RPMI7951 (cell line): ENCODE measurements at places on chromosomes 11 and 22. TPM values are rescaled to one million over a fixed set of nuclear protein-coding genes. Genes with fewer than 3 reads are reported as not detected.
A peak's percentile ranks its signal among the peaks of the same experiment; 100 is the strongest.

- no peak for DNase-seq
Measured at GRCh38 chr11:18699848-18700261, 1.3 kb downstream of the TMEM86A start.

DNA sequence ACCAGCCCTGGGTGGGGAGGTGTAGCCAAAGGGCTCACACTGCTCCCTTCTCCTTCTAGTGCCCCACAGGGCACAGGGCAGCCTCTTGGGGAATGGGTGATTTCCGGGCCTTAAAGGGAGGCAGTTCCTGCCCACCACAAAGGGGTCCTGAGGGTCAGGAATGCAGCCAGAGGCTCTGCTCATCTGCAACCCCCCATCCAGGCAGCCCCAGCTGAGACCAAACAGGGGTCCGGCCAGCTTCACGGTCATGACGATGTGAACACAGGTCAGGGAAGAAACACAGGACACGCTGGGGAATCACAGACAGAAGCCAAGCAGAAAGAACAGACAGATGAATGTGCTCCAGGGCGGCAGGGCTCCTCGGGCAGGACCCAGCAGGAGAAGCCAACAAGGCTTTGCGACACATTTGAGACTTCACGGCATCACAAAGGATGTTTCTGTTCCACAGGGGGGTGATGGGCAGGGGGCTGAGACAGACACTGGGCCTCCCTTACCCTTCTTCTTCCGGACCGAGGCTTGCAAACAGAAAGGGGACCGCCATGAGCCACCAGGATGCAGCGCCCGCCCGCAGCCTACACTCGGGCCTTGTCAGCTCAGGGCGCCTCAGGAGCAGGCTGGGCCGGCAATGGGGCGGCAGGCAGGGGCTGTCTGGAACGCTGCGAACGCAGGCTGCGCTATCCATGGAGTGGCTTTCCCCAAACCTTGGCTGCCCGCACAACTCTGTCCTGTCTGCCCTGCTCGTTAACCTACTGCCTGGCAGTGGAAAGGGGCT, 101.9 kb downstream of the CTTN start:
- DNase-seq = no peak

DNA sequence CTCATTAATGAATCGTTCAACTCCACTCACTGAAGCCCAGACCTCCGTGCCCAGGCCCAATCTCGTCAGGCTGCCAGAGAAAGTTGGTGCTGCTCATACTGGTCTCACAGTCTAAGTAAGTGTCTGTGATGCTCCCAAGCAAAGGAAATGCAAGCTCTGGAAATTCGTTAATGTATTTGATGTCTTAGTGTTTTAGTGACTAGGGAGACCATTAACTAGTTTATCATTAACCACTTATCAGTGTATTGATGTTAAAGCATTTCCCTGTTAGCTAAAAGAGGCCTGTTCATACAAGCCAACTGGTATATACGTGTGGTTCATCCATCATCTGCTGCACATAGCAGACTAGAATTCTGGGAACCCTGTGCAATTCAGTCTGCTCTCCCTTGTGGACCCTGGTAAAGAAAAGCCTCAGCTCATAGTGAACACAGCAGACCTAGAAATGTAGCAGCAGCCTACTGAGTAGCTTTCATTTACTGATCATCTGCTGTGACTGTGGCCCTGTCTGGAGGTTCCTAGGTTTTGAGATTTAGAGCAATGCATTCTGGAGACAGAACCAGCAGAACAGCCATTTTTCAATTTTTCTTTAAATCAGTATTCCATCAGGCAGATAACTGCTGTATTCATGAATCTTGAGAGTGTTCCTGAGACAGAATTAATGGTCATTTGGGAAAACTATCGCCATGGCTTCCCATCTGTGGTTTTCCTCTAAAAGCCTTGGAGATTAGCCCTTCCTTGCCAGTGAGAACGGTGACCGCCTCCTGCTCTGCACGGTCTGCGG, 15.7 kb upstream of the AIFM3 start:
- DNase-seq = no peak

DNA sequence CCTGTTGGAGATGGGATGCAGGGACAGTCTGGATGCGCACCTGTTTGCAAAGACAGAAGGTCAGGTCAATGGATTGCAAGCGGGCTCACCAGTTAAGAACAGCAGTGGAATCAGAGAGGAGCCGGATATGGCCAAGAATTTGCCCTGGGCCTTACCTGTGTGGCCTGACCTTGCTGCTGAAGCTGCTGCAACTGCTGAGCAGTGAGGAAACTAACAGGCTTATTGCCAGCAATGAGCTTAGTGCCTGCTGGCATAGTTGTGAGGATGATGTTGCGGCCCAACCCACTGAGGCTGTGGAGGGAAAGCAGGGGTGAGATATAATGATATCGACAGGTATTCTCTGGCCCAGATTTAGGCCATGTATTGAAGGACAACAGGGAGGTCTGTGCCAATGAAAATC, 30.6 kb downstream of the NFRKB start:
- DNase-seq = no peak

DNA sequence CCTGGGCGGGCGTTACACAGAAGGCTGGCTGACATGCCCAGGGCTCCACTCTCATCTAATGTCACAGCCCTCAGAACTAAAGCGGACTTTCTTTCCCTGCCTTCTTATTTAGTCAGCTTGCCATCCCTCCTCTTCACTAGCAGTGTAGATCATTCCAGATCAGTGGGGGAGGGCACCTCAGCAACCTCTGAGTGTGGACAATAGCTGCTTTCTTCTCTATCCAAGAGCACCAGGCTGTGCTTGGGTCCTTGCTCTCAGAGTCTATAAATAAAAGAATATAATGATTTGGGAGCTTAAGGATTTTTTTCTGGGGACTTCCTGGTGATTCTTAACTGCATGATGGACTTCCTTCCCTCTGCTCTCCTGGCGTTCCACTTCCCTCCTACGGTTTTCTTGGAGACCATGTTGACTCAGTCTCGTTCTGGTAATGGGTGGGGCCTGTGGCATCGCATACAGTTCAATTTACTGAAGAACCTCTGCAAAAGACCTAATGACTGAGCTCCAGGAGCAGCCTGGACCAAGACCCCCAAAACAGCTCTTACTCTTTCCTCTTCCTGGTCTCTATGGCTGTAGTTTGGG, 2.9 kb upstream of the HMBS start:
- no peak for DNase-seq

- no peak for DNase-seq
Measured at GRCh38 chr11:87417951-87418350, 380.2 kb downstream of the TMEM135 start.

- DNase-seq = no peak
Measured at GRCh38 chr22:48696371-48696770, 1131.3 kb downstream of the BRD1 start.

DNA sequence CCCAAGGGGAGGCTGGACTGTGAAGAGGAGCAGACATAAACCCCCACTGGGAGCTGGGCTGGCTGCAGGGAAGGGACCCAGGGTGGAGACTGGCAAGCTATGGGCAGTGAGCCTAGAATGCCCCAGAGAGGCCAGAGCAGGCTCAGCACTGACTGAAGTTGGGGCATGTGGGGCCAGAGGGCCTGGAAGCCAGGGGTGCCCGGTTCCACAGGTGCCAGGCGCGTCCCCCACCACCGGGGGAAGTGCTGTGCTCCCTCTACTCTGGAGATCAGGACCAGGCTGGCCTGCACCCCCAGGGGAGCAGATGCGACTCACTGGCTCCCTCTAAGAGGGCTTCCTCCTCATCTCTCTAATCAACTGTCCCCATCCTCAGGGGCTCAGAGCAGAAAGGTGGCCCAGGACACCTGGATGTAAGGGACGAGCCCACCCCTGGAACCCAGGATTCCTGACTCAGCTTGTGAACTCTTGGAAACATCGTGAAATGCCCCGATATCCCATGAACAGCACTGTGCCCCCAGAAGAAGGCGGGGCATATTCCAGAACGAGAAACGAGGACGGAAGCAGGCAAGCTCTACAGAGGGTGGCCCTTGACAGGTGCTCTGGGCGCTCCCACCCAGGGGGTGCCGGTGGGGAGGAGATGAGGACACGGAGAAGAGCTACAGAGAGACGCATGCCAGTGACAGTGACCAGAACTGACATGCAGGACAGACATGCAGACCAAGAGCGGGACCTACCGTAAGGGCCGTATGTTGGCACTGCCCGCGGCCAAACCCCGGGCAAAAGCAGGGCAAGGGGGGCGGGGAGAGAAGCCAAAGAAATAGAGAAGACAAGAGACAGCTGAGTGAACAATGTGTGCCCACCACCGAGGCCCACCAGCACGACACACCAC, 20.4 kb downstream of the MAFF start:
- DNase-seq = no peak

GRCh38 chr11:28702871-28703270, 594.7 kb downstream of the METTL15 start:
- no peak for DNase-seq

DNA sequence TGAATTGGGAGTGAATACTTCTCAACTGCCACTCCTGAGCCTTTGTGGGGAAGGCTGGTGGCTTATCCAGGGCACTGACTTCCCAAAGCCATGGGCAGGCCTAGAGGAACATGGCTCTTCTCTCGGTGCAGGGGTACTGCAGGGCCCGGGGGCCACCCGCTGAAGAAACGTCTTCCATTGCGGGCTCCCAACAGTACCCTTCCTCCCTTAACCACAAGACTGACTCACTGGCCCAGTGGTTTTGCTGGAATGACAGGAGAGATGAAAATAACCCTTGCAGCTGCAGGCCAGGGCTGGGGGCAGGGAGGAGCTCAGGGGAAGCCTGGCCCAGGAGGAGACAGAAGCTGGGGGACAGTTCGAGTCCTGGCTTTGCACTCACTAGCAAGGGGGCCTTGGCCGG, 13.5 kb downstream of the TXN2 start:
- DNase-seq = peak; percentile 98

DNA sequence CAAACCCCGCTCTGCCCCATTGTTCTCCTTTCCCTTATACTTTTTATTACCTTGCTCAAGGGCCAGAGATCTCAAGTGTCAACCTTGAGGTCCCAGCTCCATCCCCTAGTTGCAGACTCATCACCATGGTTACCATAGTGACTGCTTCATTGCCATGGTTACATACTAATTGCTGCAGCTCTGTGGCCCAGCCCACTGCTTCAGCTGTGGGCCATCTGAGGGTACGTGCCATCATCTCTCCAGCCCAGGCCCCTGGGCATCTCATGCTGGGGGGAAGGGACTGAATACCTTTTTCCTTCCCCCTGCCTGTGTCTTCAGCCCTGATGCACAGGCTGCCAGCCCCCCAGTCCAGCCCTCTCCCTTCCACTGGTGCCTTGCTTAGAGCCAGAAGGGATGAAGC, 22.2 kb downstream of the TREH start:
- DNase-seq = peak; percentile 35

- DNase-seq = no peak
Measured at GRCh38 chr11:134997652-134998320, 585.7 kb upstream of the B3GAT1 start.

DNA sequence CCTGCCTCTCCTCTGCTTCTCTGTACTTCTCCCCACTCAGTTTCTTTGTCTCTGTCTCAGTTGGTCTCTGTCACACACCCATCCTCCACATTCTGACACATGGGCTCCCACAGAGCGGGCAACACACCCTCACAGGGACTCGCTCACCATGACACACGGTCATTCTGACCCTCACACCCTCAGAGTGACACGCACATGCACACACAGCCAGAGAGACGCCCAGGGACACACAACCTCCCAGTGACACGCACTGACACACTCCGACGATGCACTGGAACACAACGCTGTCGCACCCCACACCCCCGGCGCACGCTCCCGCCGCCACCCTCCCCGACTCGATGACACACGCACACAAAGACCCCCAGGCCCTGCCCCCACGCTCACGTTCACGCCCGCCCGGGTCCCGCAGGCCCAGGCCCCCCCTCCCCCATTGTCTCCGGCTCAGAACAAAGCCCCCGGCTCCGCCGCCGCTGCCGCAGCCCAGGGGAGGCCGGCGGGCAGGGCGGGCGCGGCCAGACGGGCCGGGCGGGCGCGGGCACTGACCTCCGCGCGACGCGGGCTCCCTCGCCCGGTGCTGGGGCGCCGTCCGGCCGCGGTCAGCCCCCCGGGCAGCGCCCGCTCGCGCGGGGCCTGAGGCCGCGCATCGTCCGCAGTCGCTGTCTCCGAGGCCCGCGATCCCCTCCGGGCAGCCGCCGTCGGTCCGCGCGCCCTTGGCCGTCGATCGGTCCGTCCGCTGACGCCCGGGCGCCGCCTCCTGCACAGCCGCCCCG, 404 bp downstream of the DCHS1 start:
- DNase-seq = peak; percentile 17

DNA sequence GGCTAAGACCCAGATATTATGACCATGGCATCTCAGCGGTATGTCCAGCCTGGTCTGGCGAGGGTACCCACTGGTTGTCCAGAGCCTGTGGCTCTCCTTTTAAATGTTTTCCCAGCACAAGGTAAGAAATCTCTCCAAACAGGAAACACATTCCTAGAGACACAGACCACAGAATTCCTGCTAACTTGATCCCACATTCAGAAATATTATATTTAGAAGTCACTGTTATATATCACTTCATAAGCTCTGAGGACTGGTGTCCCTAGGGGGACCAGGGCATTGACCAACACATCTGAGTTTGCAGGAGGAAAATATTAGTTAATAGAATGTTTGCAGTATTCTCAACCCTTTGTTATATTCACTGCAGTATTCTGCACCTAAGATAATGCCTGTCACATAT, 23.1 kb downstream of the TMPRSS13 start:
- DNase-seq = no peak

- no peak for DNase-seq
Measured at GRCh38 chr11:34341931-34342533, 15.8 kb downstream of the ABTB2 start.

GRCh38 chr11:26620282-26621045, 48.4 kb upstream of the MUC15 start:
- DNase-seq = no peak

GRCh38 chr11:36030731-36031281, 86.9 kb downstream of the LDLRAD3 start:
- peak; percentile 80 for DNase-seq

GRCh38 chr22:24437741-24438328, 10.4 kb downstream of the ADORA2A start:
- peak; percentile 79 for DNase-seq

DNA sequence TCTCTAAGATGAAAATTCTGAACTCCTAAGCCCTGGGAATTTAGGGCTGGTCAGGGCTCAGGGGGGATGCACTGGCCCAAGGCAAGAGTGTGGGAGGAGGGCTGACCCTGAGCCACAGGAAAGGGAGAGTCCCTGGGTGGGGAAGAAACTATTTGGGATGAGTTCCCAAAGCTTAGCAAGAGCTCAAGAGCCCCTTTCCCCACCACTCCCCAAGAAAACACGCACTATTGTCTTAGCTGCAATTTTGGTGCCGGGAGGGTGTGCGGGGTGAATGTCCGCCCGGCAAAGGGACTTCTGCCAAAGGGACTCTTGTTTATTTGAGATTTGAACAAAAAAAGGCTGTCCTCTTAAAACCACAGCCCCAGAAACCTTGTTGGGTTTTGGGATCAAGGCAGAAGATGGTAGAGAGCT, 37.0 kb downstream of the KIAA1671 start:
- peak; percentile 35 for DNase-seq

KCNK4 gene
- total RNA-seq = not detected in 2 replicates

GLYATL1 gene
- 1.1 and 1.3 TPM in 2 replicates for total RNA-seq

SEC14L6 gene
- not detected in 2 replicates for total RNA-seq

UEVLD gene
- 26.4 and 27.9 TPM in 2 replicates for total RNA-seq

KLHL22 gene
- 7.0 and 7.4 TPM in 2 replicates for total RNA-seq

CYTH4 gene
- total RNA-seq = 1.2 and 1.6 TPM in 2 replicates

SLC25A18 gene
- not detected in 2 replicates for total RNA-seq

POTEH gene
- total RNA-seq = 0.24 and 0.29 TPM in 2 replicates

VPS11 gene
- 19.1 and 24.6 TPM in 2 replicates for total RNA-seq

C11orf98 gene
- total RNA-seq = 69.0 and 73.3 TPM in 2 replicates

SCUBE1 gene
- total RNA-seq = 7.0 and 9.2 TPM in 2 replicates

SCGB1D2 gene
- not detected in 2 replicates for total RNA-seq

ZNF195 gene
- 14.5 and 18.4 TPM in 2 replicates for total RNA-seq

TRIM48 gene
- total RNA-seq = 0.24 and 0.78 TPM in 2 replicates

TMPRSS13 gene
- not detected in 2 replicates for total RNA-seq

PLEKHA7 gene
- 0.20 TPM in 1 of 2 replicates, not detected in the other for total RNA-seq
